ENCODE measurements at places on chromosomes 11 and 22.

- no peak for DNase-seq
Measured at GRCh38 chr22:47278655-47279054, 516.2 kb downstream of the TBC1D22A start.

DNA sequence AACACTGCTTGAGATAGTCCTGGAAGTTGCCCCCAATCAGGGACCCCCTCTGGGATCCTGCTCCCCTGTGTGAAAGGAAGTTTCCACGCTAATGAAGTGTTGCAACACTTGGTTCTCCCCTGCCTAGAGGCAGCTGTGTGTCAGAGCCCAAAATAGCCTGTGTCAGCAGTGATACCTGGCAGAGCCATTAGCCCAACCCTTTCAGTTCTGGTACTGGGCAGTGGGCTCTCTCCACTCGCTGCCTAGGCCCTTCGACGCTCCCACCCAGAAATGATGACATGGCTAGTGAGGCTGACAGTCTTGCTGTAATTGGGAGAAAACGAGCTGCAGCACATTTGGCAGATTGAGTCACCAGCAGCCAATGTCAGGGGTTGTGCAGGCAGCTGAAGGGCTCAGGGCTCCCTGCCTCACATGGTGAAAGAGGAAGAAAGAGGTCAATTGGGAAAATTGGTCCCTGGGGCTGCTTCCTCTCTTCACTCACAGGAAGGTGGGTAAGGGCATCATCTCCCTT lies 1.4 kb upstream of the NXF1 start:
- no peak for DNase-seq

GRCh38 chr11:16070573-16070972 lies 285.8 kb downstream of the SOX6 start:
- no peak for DNase-seq

DNA sequence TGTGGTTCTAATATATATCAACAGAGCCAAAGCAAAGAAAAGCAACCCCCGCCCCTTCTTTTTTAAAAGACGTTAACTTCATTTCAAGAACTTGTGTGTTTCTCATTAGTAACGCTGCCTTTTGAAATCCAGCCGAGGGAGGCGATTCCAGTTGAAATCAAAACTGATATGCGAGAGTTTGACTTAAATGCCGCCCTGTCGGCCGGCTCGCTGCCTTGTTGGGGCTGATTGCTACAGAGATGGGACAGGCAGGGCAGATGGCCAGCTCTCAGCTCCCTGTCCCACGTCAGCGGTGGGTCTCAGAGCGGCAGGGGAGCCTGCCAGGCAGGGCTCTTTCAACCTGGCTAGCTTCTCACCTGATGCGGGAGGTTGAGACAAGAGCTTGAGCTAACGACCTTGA lies 51.9 kb upstream of the ALX4 start:
- DNase-seq: no peak

DNA sequence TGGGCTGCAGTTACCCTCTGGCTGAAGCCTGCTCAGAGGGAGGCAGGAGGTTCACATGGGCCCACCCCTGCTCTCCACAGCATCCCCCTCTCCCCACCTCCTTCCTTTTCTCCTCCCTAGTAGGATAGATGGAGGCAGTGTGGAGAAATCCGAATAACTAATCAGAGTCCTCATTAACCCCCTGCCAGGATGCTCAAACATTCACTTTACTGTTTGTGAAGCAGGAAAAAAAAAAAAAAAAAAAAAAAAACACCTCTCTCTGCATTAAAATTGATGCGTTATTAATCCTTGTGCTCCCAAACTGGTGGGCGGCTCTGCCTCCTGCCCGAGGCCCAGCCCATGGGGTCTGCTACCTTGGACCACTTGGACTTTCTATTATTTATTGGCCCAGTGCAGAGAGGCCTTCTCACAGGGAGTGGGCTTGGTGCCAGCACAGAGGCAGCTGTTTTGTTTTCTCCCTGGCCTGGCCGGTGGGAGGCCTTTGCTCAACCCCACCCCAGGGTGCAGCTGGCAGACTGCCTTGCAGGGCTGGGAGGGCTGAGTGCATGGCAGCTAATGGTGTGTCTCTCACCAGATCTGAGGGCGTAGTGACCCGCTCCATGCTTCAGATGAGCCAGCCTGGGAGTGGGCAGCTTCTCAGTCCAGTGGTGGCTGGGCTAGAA lies 150.7 kb downstream of the PKNOX2 start:
- DNase-seq: no peak

- no peak for DNase-seq
Measured at GRCh38 chr22:27546157-27546935, 255.2 kb downstream of the MN1 start.

- DNase-seq: no peak
Measured at GRCh38 chr11:32464078-32464477, 28.7 kb upstream of the WT1 start.

GRCh38 chr22:23220485-23221350 lies 40.4 kb downstream of the BCR start:
- peak; percentile 75 for DNase-seq

GRCh38 chr11:100908746-100909145 lies 220.9 kb downstream of the PGR start:
- peak; percentile 87 for DNase-seq

DNA sequence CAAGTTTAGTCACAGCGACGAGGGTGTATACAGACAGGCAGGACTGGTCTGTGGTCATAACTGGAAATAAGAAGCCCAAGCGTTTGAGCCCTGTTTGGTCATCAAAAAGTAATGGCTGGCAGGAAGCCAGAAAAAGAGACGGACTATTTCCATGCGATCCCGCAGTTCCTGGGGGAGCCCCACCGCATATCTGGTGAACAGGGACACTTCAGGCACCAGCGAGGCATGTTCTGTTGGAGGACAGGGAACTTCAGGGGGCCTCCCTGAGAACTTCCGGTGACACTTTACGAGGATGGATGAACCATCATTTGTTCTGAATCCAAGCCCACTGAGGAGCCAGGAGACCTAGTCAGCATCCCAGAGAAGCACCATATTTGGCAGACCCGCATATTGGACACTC lies 29.7 kb upstream of the TRIM29 start:
- DNase-seq: no peak

- no peak for DNase-seq
Measured at GRCh38 chr11:111417011-111417765, 38.1 kb upstream of the POU2AF1 start.

DNA sequence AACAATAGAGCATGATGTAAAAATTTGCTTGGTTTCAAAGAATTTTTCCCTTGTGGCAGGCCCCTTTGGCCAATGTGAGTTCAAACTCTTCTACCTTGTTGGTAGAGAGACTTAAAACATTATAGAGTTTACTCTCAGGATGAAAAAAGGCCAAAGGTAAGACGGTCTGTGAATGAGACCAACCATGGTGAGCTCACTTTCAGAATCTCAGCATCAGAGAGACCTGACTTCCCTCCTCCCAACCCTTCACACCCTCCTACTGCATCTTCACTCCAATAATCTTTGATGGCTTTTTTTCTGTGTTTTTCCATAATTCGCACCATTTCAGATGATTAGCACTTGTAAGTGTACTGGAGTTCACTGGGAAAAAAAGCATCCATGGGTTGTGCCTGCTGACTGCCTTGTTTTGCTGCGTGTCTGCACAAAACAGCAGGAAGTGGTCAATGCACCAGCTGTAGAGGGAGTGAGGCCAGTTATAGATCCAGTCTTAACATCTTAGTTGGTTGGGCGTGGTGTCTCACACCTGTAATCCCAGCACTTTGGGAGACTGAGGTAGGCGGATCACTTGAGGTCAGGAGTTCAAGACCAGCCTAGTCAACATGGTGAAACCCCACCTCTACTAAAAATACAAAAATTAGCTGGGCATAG lies 64.1 kb downstream of the SLC1A2 start:
- DNase-seq: no peak

DNA sequence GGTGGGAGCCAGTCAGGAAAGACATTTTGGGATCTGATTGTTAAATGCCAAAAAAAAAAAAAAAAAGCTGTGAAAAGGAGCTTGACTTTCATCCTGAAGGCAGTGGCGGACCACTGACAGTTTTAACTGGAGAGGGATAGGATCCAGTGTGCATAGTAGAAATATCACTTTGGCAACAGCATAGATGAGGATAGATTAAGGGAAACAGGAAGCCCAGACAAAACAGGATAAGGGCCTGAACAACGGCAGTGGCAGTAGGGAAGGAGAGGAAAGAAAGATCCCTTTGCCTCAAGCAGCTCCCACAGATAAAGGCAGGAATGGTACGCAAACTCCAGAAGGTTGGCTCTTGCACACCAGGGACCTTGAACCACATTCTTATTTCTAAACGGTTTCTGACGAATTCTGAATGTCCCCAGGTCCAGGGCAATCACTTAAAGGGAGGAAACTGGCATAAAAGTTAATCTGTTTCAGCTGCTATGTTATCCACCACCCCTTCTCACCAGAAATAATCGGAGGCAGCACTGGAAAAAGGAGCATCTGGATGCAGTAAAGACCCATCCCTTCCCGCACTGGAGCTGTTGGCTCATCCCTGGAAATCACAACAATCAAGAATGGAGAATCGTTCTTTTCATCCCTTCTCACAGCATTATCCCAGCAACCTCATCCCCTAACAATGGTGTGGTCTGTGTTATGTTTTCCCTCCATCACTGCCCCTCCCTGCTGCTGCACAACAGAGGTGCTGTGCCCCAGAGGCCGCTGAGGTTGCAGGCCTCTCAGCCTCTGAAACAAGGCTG lies 99.1 kb downstream of the GAB2 start:
- peak; percentile 35 for DNase-seq

DNA sequence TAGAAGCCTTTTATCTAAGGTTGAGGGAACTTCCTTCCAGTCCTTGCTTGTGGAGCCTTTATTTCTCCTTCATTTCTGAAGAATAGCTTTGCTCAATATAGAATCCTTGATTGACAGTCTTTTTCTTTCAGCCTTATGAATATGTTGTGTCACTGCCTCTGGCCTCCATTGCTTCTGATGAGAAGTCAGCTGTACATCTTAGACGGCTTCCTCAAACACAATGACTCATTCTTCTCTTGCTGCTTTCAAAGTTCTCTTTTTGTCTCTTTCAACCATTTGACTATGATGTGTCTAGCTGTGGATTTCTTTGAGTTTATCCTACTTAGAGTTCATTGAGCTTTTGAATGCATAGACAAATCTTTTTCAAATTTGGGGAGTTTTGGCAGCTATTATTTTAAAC lies 893.2 kb downstream of the BRD1 start:
- DNase-seq: no peak

- no peak for DNase-seq
Measured at GRCh38 chr11:65021003-65021402, 6.2 kb upstream of the SNX15 start.

GRCh38 chr11:34501500-34501899 lies 12.1 kb downstream of the ELF5 start:
- DNase-seq: peak; percentile 81

DNA sequence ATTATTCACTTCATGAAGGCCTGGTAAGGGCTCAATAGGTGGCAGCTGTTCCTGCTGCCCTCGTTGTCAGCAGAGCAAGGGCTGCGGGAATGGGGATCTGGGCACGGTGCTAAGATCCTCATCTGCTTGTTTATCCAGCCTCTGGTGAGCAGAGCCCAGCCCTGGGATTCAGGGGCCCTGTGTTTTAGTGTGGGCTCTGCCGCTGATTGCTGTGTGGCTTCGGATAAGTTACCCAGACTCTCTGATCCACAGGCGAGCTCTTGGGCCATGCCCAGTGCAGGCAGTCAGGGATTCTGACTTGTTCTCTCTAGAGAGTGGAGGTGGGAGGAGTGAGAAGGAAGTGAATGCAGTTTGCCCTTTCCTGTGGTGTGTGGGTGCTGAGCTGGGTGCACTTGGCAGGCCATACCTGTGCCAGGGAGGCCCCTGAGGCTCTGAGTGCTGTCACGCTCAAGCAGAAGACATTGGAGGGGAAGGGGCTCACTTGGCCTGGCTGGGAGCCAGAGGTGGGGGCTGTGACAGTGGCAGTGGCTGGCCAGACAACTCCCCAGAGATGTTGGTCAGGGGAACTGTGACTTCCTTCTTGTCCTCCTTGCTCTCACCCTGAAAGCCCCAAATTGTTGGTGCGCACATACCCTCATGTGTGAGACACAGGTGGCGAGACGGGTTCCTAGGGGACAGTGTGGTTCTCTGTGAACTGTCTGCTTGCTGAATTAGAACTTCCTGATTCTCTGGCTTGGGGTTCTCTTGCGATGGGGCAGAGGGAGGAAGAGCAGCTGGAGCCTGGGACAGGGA lies 43.7 kb downstream of the CD82 start:
- no peak for DNase-seq

- no peak for DNase-seq
Measured at GRCh38 chr11:62810748-62811147, 5.5 kb upstream of the NXF1 start.

DNA sequence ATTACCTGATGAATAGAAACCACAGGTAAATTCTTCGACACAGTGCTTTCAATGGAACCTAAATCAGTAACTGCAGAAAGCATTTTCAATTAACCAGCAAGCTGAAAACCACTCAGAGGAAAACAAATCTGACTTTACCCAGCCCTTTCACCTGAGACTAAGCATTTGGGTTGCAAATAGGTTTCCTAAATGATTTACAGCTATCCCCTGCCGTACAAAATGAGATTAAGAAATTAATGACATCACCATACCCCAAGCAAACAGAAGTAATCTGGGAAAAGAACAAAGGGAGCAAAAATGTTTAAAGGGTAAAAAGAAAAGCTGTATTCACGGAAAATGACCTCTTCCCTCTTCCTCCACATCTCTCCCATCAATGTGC lies 584 bp downstream of the NOX4 start:
- DNase-seq: no peak

DNA sequence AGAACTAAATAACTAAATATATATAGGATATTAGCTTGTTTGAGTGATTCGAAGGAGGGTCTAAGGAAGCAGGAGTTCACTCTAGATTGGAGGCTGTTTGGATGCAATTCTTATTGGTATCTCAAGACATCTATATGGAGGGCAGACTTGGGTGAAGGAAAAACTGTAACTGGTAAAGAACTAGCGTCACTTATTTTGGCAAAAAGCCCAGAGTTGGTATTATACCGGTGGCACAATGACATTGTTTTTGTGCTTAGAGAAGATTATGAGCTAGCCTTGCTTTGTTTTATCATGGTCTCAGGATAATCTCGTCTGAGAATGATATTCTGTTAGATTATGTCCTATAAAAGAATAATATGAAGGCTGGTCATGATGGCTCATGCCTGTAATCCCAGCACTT lies 6.0 kb upstream of the SLC35F2 start:
- no peak for DNase-seq

DNA sequence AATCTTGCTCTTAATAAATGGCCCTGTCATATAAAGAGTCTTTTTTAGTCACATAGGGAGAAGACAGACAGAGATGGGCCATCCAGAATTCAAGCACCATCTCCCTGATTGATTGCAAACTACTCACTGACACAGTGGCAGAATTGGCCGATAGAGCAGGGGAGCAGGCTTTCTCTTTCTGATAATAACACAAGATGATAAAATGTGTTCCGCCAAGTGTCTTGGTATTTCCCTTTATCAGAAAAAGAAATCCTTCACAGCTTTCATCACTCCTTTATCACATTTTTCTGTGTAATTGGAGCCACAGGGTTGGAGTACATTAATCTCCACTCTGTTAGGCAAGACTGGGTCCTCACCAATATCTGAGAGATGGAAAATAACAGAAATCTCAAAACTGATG lies 406.0 kb downstream of the TMEM135 start:
- no peak for DNase-seq

GRCh38 chr22:41030891-41031290 lies 61.5 kb upstream of the EP300 start:
- no peak for DNase-seq

GRCh38 chr11:119615003-119615881 lies 113.8 kb downstream of the NECTIN1 start:
- DNase-seq: peak; percentile 67

GRCh38 chr22:38131399-38131798 lies 20.9 kb upstream of the BAIAP2L2 start:
- no peak for DNase-seq

- DNase-seq: no peak
Measured at GRCh38 chr22:41862530-41863266, 29.8 kb downstream of the SREBF2 start.

All from fibroblast of skin of right quadriceps (primary cell).